ENCODE measurements at places on chromosomes 5 and 9.

GRCh38 chr9:85432599-85432998, 309.2 kb downstream of the AGTPBP1 start:
- no peak for DNase-seq

GRCh38 chr5:953535-954449, 54.8 kb upstream of the NKD2 start:
- no peak for DNase-seq

DNA sequence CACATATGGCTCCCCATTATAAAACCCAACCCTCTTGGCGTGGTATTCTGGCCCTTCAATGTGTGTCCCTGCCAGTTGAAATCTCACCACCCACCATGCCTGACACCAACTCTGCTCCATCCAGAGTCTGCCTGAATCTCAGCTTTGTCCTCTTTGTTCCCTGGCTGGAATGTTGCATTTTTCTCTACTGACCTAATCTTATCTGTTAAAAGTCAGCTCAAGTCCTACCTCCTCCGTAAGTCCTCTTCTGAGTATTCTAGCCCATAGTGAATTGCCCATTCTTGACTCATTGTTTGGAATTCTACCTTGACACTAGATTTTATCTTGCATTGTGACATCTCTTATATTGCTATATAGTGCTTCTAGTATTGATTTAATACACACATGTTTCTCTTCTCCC, 207.1 kb upstream of the VLDLR start:
- DNase-seq = no peak

DNA sequence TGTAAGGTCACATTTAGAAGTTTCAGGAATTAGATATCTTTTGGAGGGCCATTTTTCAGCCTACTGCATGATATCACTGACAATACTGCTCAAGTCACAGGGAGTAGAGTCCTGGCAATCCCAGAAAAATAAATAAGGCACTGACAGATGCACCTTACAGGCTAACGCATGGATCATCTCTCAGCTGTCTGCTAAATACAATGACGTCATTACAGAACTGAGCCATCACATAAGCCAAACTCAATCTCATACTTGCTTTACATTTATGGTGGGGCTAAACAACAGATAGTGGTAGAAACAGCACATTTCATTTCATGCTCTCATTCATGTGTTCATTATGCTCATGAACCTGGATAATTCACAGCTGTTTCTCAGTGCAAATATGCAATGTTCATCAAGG, 243.7 kb downstream of the SEMA5A start:
- no peak for DNase-seq

DNA sequence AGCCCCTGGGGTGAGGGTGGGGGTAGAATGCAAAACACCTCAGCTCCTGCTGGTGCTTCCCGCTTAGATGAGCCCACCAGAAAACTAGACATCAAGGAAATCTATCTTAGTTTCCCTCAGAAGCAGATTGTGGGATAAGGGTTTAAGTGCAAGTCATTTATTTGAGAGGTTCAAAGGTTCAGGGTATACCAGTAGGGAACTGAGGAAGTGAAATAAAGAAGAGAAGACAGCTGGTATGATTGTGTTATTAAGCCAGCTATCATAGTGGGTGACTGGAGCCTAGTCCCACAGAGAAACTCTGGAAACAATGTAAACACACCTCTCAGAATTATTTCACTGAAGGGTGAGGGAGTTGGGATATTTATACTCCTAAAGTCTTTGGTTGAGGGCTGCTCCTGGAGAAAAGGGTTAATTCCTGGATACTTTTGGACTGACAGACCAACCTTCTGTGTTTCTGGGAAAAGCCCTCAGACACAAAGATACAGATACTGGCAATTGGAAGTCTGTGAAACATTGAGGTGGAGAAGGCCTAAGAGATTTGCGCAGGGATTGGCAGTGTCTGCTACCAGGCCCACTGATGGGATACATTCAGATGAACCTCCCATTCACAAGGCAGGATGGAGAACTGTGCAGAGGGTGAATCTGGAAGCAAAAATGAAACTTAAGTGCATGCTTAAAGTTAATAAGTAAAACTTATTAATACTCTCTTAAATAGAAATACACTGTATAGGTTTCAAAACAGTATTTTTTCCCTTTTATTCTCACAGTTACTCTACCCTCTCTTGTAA, 6.4 kb upstream of the DCTN4 start:
- no peak for DNase-seq

All from mammary epithelial cell (primary cell).